ENCODE measurements at places on chromosomes 7 and 10. TPM values are rescaled to one million over a fixed set of nuclear protein-coding genes. Genes with fewer than 3 reads are reported as not detected.

The CDK5 gene
- total RNA-seq, result 3.7 TPM

The GPR158 gene
- total RNA-seq, result under 0.01 TPM

The OR2A42 gene
- 0.10 TPM for total RNA-seq

The ZNF488 gene
- not detected for total RNA-seq

The HHEX gene
- 30.3 TPM for total RNA-seq

The CCDC146 gene
- total RNA-seq, result 11.2 TPM

The BLNK gene
- 3.6 TPM for total RNA-seq

The IDI1 gene
- total RNA-seq, result 180 TPM

The IPMK gene
- total RNA-seq, result 3.5 TPM

The THAP5 gene
- total RNA-seq, result 19.8 TPM

The HOXA3 gene
- under 0.01 TPM for total RNA-seq

The DEPP1 gene
- total RNA-seq, result 0.21 TPM

The KIN gene
- total RNA-seq, result 7.9 TPM

The VSTM2A gene
- total RNA-seq, result not detected

The NRCAM gene
- 1.5 TPM for total RNA-seq

The PLXNA4 gene
- total RNA-seq, result 2.6 TPM

The AQP1 gene
- total RNA-seq, result 0.42 TPM

The AGMO gene
- total RNA-seq, result not detected

The LMOD2 gene
- not detected for total RNA-seq

The TMEM176A gene
- 2.1 TPM for total RNA-seq

The ANKRD2 gene
- total RNA-seq, result not detected

The RADIL gene
- total RNA-seq, result not detected

Data from mononuclear cell (primary cell).